Hepatic stellate cell (primary cell): ENCODE measurements at places on chromosomes 16 and 17.

DNA sequence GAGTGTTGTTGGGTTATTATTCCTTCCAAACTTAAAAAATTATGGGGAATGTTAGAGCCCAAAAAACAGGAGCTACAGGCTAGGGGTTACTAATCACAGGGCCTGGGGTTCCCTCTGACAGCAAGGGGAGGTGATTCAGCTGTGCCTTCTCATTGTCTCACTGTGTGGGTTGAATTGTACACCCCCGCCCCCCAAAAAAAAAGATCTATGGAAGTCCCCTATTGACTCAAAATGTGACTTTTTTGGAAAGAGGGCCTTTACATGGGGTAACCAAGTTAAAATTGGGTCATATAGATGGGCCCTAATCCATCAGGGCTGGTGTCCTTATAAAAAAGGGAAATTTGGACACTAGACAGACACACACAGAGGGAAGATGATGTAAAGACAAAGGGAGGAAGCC lies 190.2 kb downstream of the SOX9 start:
- no peak for DNase-seq

GRCh38 chr17:75501378-75502071 lies 13.8 kb downstream of the CASKIN2 start:
- DNase-seq = no peak

GRCh38 chr16:76175718-76176117 lies 101.5 kb upstream of the CNTNAP4 start:
- DNase-seq = no peak

DNA sequence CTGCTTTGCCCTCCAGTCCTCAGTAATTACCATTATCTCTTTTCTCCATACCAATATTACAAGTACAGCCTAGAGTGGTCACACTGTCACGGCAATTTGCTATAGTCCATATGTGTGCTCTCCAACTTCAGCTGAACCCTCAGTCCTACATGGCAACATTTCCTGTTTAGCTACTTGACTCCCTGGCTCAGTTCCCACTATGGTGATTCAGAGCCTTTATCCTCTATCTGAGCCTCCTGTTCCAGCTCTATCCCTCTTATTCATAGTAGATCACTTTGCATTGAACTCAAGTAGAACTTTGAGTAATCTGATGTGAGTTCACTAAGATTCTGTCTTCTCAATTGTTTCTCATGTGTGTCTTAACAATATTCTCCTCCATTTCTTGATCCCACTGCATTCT lies 43.7 kb upstream of the GOSR1 start:
- DNase-seq = peak; percentile 40

DNA sequence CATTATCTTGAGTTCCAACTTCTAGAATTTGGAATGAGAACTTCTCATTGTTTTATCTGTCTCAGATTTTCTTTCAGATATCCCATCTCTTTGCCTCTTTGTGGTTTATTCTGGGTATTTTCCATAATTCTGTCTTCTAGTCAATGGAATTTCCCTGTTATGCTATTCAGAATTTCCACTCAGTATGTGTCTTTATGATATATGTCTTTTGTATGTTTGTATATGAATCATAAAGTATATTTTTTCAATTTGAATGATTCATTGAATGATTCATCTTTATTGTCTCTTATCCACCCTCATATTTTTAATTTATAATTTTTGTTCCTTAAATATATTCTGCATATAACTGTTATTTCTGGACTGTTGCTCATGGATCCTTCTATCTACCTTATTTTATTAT lies 729.7 kb upstream of the GOT2 start:
- DNase-seq = no peak

DNA sequence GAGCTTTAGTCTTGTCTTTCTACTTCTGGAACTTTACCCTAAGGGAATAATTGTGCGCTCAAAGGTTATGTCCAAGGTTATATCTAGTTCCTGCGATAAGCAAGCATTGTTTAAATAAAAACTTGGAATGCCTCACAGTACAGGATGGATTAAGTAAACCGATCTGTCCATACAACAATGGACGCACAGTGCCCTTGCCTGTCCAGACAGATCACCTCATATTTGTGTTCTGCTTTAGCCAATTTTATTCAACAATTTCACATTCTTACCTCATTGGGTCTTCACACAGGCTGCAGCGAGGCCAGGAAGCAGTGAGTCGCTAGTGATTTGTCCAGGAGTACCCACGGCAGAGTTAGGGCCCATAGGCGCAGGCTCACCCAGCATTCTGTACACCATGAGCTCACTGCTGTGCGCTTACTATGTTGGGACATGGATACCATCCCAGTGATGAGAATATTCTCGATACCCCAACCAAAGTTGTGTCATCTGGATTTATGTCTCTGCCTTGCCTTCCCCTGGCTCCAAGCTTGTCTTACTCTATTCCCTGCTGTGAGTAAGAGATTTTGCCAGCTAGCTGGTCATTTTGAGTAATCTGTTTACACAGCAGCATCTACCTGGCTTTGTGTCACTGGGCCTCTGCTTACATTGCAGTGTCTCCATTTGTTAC lies 39.8 kb downstream of the USP43 start:
- DNase-seq = no peak

- DNase-seq = no peak
These were observed 2.8 kb downstream of the RECQL5 start for GRCh38 chr17:75664099-75664549.

DNA sequence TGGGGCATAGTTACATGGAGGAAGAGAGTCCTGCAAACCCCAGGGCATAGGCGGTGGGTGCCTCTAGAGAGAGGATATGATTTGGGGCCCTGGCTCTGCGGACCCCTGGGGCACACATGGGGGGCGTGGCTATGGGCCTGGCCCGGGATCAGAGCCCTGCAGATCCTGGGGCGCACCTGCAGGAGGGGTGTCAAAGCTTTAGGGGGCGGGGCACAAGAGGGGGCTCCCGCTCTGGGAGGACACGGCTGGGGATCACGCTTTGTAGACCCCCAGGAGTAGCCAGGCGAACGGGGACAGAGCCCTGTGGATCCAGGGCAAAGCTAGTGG lies 497 bp downstream of the BCL7C start:
- no peak for DNase-seq

GRCh38 chr17:61201211-61201610 lies 198.4 kb upstream of the TBX2 start:
- DNase-seq = no peak

GRCh38 chr16:49890876-49891275 lies 35.0 kb upstream of the ZNF423 start:
- DNase-seq = no peak

GRCh38 chr16:6932871-6933385 lies 399.7 kb upstream of the RBFOX1 start:
- no peak for DNase-seq

DNA sequence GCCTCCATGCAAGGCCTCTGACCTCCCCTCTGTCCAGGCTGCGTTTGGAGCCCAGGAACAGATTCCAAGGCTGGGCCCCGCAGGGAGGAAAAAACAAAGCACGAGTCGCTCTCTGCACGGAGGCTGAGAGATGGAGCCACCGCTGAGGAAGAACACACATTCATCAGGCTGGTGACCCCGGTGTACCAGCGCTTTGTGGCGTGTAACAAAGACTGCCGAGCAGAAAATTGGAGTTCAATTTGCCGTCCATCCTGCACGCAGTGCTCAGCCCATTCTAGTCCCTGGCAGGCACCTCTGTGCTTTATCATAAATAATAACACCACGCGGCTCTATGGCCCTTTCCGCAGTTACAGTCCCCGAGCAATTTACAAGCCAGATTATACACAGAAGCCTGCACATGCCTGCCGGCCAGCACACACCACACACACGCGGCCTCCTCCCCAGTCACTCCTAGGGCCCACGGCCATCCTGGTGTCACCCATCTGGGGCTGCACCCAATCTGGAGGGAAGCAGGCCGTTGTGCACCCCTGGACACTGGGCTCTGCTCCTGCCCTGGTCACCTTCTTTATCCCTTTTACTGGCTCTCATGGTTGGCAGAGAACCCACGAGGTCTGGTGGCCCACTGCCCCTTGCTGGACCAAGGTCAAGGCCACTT lies 124.4 kb downstream of the SDK2 start:
- no peak for DNase-seq

- no peak for DNase-seq
These were observed 8.0 kb downstream of the SMG6 start for GRCh38 chr17:2295575-2295974.

- no peak for DNase-seq
These were observed 85.0 kb upstream of the DNAJA2 start for GRCh38 chr16:47058295-47059086.

GRCh38 chr16:77858060-77858459 lies 69.7 kb downstream of the VAT1L start:
- DNase-seq = no peak

- no peak for DNase-seq
These were observed 248.2 kb upstream of the MAF start for GRCh38 chr16:79848719-79849118.

DNA sequence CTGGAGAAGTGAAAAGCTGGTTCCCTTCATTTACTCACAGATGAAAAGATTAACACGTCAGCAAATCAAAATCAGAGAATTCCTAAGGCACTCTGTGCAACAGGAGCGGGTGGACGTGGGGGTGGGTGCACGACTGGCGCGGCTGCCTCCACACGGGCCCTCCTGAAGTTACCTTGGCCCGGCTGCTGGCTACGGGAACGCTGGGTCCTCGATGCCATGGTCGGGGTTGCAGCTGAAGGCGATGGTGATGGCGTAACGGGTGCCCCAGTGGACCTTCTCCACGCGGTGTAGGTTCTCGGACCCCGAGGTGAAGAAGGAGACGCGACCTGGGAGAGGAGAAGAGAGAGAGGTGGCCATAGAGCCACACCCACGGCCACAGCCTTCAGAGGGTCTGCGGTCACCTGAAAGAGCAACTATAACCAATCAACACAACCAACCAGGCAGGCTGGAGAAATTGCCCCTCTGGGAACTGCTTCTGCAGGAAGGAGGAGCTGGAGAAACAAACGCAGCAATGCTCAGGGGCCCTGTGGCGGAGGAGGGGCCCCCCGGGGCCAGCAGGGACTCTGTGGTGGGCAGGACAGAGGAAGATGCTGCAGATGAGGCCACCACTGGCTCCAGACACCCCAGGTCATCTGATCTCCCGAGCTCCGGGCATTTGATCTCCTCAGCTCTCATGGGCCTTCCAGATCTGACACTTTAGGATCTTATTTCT lies 20.8 kb downstream of the UTS2R start:
- DNase-seq = no peak

GRCh38 chr17:80999536-81000333 lies 8.1 kb downstream of the CHMP6 start:
- no peak for DNase-seq

DNA sequence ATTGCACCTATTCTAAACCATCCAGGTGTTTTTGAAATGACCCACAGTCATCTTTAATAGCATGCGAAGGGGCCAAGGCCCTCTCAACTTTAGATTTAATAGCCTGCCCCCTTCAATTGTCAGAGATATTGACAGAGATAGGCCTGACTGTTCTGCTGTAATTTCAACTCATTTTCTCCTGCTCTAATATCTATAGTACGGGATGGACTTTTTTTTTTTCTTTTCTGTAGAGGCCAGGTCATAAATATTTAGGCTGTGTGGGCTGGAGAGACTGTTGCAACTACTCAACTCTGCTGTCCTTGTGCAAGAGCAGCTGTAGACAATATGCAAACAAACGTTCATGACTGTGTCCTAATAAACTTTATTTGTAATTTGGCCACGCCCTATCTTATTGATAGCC lies 24.7 kb upstream of the KRT20 start:
- no peak for DNase-seq

DNA sequence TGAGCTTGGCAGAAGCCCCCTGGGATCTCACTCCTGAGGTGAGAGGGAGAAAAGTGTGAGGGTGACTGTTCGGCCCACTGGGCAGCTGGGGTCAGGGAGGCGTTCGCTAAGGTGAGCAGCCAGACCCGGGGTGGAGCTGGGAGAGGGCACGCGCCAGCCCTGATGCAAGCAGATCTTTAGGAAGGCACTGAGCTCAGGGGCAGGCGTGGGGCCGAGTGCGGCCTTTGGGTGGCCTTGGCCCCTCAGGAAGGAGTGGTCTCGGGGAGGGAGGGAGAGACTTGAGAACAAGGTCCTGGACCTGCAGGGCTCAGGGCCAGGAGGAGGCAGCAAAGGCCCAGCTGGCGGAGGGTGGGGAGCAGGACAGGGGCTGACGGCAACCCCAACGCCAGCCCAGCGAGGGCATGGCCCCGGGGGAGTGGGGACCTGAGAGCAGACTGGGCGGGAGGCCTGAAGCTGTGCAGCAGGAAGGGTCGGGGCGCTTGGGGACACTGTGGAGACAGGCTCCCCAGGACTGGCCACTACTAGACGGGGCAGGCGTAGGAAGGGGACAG lies 14.5 kb upstream of the WDR45B start:
- no peak for DNase-seq

DNA sequence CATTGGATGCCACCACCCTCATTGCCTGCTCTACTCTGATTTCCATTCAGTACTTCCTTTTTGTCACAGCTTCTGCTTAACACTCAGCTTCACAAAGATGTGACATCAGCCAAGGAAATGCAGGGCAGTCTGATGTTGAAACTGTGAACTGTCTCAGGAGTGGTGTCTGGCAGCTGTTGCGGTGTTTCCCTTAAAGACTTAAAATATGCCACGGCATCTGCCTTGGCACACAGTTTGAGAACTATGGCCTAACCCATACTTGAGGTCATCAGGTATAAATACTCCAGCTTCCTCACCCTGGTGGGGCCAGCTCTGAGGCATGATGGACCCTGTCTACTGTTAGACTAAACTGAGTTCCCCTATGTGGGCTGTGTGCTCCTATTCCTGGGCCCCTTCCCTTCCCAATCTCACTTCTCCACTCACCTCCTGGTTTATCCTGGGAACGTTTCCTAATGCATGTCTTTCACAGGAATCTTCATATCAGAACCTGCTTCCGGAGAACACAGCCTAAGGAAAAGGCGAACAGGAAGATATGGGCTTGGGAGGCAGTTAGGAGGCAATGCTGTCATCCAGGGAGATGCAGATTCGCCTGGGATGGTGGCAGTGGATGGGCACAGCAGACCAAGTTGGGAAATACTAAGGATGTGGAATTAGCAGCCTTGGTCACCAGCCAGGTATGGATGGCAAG lies 96.5 kb downstream of the WSCD1 start:
- no peak for DNase-seq

GRCh38 chr16:51538707-51539498 lies 387.8 kb upstream of the SALL1 start:
- DNase-seq = peak; percentile 48

GRCh38 chr16:22660441-22661160 lies 149.9 kb downstream of the NPIPB5 start:
- DNase-seq = no peak

GRCh38 chr16:73616166-73616753 lies 568.3 kb upstream of the ZFHX3 start:
- DNase-seq = no peak

GRCh38 chr16:35733278-35733965 lies 2274.0 kb downstream of the TP53TG3F start:
- no peak for DNase-seq
